ENCODE measurements at places on chromosomes 7 and 10. TPM values are rescaled to one million over a fixed set of nuclear protein-coding genes. Genes with fewer than 3 reads are reported as not detected.

H2BK1 gene
- not detected for total RNA-seq

TMEM273 gene
- total RNA-seq, result 1.4 TPM

HOXA2 gene
- 0.09 TPM for total RNA-seq

CCDC172 gene
- not detected for total RNA-seq

AGAP9 gene
- 8.0 TPM for total RNA-seq

PLEKHS1 gene
- total RNA-seq, result 10.1 TPM

PRLHR gene
- 0.46 TPM for total RNA-seq

AUTS2 gene
- total RNA-seq, result 9.8 TPM

HKDC1 gene
- total RNA-seq, result 3.7 TPM

VPS50 gene
- 11.7 TPM for total RNA-seq

C10orf67 gene
- total RNA-seq, result 0.16 TPM

PDGFA gene
- 57.3 TPM for total RNA-seq

EVX1 gene
- not detected for total RNA-seq

GSTO1 gene
- total RNA-seq, result 45.2 TPM

CYP3A4 gene
- total RNA-seq, result not detected

GJC3 gene
- 5.9 TPM for total RNA-seq

TEX47 gene
- total RNA-seq, result not detected

SH2D4B gene
- not detected for total RNA-seq

AKR1B15 gene
- total RNA-seq, result not detected

FAM241B gene
- total RNA-seq, result 3.6 TPM

UCMA gene
- total RNA-seq, result not detected

CEP41 gene
- total RNA-seq, result 4.8 TPM

IFIT1 gene
- total RNA-seq, result 3.7 TPM

SLC13A1 gene
- total RNA-seq, result 0.09 TPM

SFMBT2 gene
- total RNA-seq, result 0.91 TPM

SPOCK2 gene
- 2.0 TPM for total RNA-seq

CPXM2 gene
- 0.46 TPM for total RNA-seq

NAT16 gene
- 0.43 TPM for total RNA-seq

ACSL5 gene
- 2.2 TPM for total RNA-seq

SFTPA1 gene
- total RNA-seq, result 1.4 TPM

HYAL4 gene
- not detected for total RNA-seq

SUFU gene
- 7.8 TPM for total RNA-seq

NANOS1 gene
- total RNA-seq, result 0.56 TPM

ADRB1 gene
- 0.65 TPM for total RNA-seq

ITIH5 gene
- total RNA-seq, result 28.6 TPM
